ENCODE measurements at places on chromosomes 2 and 18.
A peak's percentile ranks its signal among the peaks of the same experiment; 100 is the strongest.

- no peak for DNase-seq
Measured at GRCh38 chr2:63465633-63466032, 122.6 kb downstream of the WDPCP start.

DNA sequence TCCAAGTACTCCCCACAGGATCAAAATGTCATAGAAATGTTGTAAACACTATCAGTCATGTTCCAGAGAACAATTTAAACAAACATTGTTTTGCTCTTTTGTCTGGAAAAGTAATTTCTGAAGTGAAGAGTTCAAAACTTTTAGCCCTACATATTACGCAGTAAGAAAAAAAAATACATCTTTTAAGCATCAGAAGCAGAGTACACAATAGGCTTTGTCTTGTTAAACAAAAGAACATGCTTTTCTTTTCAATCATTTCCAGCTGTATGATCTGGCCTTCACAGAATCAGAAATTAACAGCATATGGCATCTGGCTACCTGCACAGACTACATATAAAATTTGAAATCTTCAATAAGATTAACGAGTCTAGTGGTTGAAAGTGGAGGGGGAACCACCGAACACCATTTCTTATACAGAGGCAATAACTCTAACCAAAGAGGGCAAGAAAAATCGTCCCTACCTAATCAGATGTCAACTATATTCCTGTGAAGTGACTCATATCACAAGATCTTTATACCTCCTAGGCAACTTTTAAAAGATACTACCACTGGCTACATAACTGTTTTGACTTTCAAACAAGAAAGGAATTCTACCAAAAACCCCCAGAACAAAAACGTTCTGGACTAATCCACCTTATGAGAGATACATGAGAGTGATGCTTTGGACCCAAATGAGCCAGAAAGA lies 149.3 kb downstream of the EXOC6B start:
- no peak for DNase-seq

- no peak for DNase-seq
Measured at GRCh38 chr2:129812071-129812470, 167.4 kb upstream of the RAB6C start.

DNA sequence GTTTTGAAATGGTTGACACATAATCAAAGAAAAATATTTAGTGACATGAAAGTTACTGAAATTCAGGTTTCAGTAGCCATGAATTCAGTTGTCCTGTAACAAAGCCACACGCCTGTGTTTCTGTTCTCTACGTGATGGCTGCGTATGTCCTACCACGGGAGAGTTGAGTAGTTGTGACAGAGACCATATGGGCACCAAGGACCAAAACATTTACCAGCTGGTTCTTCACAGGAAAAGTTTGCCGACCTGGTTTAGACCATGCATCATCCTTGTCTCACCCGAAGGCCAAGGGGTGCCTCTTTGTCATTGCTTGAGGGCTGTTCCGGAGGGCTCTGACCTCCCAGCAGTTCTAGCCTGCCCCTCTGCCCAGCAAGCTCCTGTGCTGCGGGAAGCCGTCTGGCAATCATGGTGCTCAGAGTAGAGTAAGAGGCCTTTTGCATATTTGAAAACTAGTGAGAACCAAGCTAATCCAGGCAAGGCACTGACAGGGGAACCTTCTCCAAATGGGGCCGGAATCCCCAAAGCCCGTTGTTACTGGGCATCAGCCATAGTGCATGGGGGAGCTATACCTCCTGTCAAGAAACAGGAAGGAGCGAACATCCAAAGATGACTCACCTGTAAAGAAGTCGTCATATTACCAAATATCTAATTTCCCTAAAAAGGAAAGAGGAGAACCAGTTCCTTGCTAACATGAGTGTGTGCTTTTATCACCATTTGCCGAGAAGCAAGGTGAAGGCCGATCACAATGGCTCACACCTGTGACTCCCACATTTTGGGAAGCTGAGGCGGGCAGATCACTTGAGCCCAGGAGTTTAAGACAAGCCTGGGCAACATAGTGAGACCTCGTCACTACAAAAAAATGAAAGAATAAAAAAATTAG lies 92.6 kb upstream of the RAB12 start:
- no peak for DNase-seq

DNA sequence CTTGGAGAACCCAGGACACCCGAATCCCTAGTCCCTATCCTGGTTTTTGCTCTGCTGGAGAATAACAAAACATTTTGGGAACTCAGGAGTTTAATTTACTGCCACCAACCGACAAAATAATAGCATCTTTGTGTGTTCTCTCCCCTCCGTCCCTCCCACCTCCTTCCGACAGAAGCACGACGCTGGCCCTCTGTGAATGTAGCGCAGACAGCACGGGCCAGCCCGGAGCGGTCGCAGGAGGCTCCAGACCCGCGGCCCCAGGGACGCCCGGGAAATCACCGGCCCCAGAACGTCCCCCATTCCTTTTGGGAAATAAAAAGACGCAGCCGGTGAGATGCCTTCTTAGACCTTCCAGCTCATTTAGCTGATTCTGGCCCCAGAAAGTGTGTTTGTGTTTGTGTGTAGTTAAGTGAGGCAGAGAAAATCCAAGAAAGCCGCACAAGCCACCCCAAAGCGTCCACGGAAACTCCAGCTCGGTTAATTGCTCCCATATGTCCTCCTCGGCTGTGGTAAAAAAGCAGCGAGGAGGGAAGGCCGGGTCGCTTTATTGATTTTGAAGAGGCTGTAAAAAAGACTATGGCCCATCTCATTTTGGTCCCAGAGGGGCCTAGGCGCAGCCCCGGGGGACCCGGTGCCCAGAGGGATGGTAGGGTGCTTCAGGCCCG lies 577 bp upstream of the TANC1 start:
- no peak for DNase-seq

DNA sequence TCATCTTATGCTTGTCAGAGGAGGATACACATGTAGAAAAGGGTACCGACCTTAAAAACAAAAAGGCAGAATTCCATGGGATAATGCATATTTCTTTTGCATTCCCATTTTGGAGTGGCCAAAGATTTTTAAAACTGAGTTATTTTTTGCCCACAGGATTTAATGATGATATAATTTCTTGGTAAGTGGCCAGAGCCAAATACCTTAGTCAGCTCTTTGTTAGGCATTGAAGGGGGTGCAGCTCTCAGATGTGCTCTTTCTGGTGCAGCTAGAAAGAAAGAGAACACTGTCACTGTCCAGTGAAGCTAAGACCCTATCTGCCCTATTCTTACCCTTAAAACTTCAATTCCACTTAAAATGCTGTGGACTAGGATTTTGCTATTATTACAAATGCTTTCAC lies 10.8 kb downstream of the COQ10B start:
- DNase-seq: no peak

DNA sequence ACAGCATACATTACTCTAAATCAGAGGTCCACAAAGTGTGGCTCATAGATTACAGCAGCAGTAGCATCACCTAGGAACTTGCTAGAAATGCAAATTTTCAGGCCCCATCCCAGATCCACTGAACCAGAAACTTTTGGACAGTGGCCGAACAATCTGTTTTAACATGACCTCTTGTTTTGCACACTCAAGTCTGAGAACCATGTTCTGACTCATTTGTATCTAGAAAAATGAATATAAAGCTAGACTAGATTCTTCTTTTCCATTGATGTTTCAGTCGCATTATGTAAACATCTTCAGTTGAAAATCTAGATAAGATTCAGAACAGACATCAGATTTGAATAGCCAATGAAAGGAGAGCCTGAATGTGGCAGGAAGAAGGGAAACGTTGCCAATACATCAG lies 608.8 kb downstream of the LRP1B start:
- DNase-seq: no peak

GRCh38 chr2:100320547-100321178 lies 1.6 kb downstream of the LONRF2 start:
- DNase-seq: peak; percentile 56

DNA sequence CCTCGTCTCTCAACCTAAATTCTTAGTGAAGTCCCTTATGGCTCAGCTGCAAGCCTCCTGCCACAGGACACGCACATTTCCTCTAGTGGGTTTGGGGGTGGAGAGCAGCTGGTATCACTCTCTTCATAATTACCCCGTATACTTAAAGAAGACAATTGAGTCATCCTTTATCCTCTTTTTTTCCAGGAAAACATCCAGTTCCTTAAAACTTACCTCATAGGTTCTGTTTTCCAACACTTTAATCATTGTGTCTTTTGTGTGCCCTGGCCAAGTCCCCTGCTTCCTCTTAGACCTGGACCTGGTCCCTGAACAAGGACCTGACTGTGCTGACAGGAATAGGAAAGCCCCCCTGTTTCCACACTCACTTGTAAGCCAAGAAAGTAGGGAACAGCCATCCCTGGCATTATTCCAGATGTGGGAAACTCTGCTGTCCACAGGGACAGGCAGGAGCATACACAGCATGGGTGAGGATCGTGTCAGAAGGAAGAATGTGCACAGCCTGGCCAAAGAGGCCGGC lies 42.3 kb upstream of the MYO1B start:
- no peak for DNase-seq

- DNase-seq: no peak
Measured at GRCh38 chr2:74740741-74741431, 86.8 kb downstream of the SEMA4F start.

GRCh38 chr2:85999061-85999831 lies 106.4 kb downstream of the POLR1A start:
- no peak for DNase-seq

DNA sequence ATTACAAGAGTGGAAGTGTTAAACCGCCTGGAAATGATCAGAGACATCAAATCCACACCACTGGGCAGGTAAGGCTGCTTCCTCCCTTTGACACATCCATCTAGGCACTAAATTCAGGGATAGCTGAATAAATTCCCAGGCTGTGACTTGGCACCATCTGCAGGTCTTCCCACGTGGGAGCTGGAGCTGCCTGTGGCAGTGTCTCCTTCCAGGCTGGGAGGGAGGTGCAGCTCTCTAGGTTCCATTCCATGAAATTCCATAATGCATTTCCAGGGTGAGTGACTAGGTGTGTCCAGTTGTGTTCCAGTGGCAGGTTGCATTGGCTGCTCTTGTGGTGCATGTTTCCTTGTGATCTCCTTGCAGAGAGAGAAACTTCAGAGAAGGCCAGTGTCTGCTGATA lies 188.9 kb upstream of the CXCR4 start:
- DNase-seq: no peak

GRCh38 chr2:232073026-232073425 lies 111.5 kb downstream of the DIS3L2 start:
- DNase-seq: no peak

- no peak for DNase-seq
Measured at GRCh38 chr2:196307775-196308305, 136.5 kb upstream of the STK17B start.

- DNase-seq: no peak
Measured at GRCh38 chr2:8162552-8162951, 519.3 kb upstream of the ID2 start.

- no peak for DNase-seq
Measured at GRCh38 chr2:210792000-210792399, 235.6 kb downstream of the CPS1 start.

DNA sequence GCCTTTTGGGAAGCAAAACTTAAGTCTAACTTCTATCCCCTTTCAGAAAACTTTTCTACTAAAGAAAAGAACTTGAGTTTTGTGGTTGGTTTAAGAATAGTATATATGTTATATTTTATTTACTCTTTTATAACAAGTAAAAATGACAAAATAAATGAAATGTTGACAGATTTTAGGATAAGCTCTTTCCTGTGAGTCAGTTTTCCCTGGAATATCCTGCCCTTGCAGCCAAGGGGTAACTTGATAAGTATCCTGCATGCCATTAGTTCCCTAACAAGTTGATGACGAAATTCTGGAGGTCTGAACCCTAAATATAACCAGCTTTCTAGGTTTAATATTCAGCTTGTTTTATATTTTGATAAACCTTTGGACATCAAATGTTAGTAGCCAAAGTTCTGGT lies 7.3 kb upstream of the HTR2B start:
- no peak for DNase-seq

DNA sequence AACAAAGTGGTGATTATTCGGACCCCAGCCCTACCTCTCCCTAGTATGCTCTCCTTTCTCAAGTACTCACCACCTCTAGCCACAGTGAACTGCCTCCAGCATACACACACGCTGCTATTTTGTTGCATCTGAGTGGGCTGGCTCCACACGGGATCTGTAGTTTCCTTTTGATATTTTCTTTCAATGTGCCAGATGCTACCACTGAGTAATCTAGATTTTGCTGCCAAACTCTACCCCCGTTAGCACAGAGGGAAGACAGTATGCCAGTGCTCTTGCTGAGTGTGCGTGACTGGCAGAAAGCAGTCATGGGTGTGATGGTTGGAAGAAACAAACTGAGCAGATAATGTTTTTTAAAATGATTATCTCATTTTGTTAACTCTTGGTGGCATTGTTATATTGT lies 11.6 kb downstream of the CFLAR start:
- DNase-seq: no peak

DNA sequence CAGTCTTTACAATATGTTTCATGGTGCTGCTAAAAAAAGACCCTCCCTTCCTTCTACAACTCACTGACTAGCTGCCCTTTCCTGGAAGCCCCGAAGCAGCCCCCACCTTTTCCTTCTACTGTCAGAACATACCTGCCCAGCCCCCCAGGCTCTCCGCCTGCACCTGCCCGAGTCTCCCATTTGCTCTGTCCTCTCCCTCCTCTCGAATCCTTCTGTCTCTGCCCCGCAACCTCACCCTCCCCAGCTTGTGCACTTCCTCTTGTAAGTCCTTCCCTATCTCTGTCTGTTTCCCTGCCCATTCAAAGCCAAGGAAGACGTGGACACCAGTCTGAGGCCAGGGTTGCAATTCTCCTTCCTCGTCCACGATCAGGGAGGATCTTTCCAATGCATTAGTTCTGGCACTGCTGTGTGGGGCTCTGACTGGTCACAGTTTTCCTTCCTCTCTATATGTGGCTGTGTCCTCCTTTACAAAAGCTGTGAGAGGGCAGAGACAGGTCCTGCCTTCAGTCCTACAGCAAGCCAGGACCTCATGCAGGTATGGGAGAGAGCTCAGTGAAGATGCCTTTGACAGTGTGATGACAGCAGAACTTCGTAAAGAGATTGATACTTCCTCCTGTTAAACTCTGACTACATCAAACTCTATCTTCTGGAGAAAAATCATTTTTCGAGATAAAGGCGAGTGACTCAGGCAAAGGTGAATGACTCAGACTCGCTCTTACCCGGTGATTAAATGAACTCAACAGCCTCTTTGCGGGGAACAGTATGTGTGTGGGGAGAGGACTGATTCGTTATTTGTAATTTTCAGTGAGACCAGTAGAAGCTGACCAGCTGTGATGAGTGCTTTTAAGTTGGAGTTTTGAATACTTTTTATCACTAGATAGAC lies 14.2 kb downstream of the TNFRSF11A start:
- DNase-seq: no peak

- no peak for DNase-seq
Measured at GRCh38 chr2:149021761-149022160, 16.7 kb upstream of the LYPD6B start.

- DNase-seq: no peak
Measured at GRCh38 chr2:236748385-236748784, 178.8 kb downstream of the ACKR3 start.

DNA sequence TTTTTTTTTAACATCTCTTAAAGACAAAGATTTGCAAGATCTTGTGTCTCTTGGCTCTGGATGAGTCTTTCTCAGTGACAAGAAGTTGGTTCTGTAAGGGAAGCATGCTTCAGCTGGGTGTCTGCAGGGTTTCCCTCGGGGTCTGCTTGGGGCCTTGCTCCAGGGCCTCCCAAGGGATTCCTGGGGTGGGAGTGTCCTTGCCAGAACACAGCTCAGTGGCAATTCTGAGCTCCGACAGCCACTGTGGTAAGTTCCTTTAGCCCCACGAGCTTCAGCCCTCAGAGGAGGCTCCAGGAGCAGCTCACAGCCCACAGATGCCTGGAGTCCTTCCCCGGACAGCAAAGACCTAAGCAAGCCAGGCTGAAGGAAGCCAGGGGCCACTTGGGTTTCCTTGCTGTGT lies 52.4 kb downstream of the EMX1 start:
- DNase-seq: no peak

- DNase-seq: peak; percentile 22
Measured at GRCh38 chr2:176891857-176892256, 320.7 kb upstream of the HNRNPA3 start.
